Type B pancreatic cell (in vitro differentiated cells): ENCODE measurements at places on chromosomes 3 and 15.

- no peak for DNase-seq
Observed at GRCh38 chr15:88181613-88182012, 74.9 kb downstream of the NTRK3 start.

DNA sequence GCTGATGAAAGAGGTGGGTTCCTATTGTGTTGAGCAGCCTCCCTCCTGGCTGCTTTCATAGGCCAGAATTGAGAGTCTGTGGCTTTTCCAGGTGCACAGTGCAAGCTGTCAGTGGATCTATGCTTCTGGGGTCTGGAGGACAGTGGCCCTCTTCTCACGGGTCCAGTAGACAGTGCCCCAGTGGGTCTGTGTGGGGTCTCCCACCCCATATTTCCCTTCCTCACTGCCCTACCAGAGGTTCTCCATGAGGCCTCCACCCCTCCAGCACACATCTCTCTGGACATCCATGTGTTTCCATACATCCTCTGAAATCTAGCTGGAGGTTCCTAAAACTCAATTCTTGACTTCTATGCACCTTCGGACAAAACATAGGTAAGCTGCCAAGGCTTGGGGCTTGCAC lies 201.2 kb downstream of the FAM43A start:
- DNase-seq: peak; percentile 18

DNA sequence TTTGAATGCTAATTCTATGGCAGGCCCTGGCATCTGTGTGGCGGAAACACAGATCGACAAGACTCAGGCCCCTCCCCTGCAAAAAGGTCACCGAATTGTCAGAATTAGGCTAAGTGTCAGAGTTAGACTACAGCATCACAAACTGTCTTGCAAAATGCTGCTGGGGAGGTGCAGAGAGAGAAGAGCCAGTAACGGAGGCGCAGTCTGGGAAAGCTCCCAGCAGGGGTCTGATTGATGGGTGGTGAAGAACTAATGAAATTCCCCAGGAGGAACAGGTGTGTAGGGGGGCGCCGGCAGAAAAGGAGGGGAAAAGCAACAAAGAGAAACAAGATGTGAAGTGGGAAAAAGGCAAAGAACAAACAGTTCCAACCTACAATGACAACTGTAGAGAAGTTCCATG lies 72.7 kb upstream of the TAMM41 start:
- DNase-seq: peak; percentile 11

GRCh38 chr15:39140060-39140604 lies 440.7 kb upstream of the THBS1 start:
- DNase-seq: no peak

DNA sequence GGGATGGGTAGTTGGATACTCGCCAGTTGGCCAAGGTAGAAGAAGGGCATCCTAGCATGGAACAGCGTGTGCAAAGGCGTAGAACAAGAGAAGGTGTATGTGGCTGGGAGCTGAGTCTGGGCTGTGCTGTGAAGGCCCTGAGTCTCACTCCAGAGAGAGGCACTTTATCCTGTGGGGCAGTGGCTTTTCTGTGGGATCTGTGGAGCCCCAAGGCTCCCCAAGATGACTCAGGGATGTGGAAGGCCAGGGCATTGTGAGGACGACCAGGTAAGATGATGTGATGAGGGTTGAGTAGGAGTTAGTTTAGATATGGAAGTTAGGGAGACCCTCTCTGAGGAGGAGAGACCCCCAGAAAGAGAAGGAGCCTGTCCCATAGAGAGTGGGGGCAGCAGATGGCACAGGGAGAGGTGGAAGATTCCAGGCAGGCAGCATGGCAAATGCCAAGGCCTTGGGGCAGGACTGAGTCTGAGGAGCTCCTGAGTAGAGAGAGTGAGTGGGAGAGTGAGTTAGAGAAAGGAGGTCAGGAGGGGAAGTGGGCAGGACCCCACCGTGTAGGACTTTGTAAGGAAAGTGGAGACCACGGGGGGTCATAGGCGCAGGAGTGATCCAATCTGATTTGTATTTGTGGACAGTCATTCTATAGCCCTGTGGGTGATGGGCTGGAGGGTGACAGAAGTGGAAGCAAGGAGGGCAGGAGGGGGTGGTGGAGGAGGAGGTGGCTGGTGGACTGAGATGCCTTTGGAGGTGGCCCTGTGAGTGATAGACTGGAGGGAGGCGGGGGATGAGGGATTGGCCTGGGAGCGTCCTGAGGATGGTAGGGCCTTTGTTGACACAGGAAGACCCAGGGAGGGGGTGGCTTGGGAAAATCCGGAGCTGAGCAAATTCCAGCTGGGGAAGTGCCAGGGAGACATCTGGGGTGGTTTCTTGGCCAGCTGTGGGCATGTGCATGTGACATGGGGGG lies 50.3 kb downstream of the FBLN2 start:
- no peak for DNase-seq

- no peak for DNase-seq
Observed at GRCh38 chr3:48429960-48430707, at the start of gene PLXNB1. Gene PLXNB1, minus strand, starts transcription at chr3:48430086. Its CDS starts 5,475 bp downstream, at chr3:48424611.

DNA sequence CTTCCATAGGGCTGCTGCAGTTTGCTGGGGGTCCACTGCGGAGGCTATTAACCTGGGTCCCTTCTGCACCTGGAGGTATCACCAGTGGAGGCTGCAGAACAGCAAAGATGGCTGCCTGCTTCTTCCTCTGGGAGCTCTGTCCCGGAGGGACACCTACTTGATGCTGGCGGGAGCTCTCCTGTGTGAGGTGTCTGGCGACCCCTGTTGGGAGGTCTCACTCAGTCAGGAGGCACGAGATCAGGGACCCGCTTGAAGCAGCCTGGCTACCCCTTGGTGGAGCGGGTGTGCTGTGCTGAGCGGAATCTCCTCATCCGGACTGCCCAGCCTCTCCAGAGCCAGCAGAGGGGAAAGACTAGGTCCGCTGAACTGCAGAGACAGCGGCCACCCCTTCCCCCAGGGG lies 56.0 kb upstream of the CTXND1 start:
- no peak for DNase-seq

GRCh38 chr3:42161050-42161935 lies 70.1 kb downstream of the TRAK1 start:
- no peak for DNase-seq

GRCh38 chr15:81160312-81161159 lies 26.5 kb downstream of the CFAP161 start:
- DNase-seq: no peak

- no peak for DNase-seq
Observed at GRCh38 chr15:75841626-75842025, 1.6 kb upstream of the UBE2Q2 start.

DNA sequence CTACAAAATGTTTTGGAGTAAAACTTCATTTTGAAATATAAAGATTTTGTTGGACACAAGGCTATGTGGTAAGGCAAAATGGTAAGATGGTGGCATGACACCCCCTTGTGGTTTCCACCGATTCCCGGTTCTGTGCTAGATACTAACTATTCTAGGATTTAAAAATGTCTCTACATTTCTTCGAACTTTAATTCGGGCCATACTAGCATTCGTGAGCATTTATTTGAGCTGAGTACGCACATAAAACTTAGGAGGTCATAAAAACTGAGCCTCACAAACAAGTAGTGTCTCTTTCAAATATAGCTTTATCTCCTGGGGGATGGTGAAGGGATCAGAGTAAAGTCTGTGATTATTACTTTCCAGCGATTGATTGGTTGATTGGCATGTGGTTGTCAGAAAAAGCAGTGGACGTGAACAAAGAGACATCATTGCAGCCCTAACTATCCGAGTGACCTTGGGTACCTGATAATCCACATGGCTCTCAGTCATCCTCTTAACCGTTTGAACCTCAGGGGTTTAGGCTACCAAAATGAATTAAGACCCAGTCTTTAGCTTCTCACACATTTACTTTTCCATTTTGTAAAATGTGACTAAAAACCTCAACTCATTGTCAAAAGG lies 1.1 kb upstream of the ZNF639 start:
- DNase-seq: no peak

GRCh38 chr15:40769274-40770146 lies at the start of gene C15orf62:
Gene C15orf62, plus strand, starts transcription at chr15:40769980. Its CDS starts 516 bp downstream, at chr15:40770496.
- no peak for DNase-seq

DNA sequence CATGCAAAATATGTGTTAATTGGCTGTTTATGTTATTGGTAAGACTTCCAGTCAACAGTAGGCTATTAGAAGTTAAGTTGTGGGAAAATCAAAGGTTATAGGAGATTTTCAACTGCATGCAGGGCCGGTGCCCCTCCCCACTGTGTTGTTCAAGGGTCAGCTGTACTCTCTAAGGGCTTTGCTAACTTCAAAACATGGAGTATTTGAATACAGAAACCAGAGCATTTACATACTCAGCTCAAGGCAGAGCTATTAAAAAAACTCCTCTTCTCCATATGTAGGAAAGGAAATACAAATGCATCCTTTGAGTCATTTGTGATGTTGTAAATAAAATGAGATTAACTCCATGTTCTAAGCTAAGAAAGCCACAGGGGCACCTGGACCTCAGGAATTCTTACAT lies 16.8 kb downstream of the IL17RB start:
- DNase-seq: no peak

GRCh38 chr3:35727179-35727578 lies 87.9 kb downstream of the ARPP21 start:
- no peak for DNase-seq

- no peak for DNase-seq
Observed at GRCh38 chr3:27559835-27560234, 75.7 kb upstream of the SLC4A7 start.

DNA sequence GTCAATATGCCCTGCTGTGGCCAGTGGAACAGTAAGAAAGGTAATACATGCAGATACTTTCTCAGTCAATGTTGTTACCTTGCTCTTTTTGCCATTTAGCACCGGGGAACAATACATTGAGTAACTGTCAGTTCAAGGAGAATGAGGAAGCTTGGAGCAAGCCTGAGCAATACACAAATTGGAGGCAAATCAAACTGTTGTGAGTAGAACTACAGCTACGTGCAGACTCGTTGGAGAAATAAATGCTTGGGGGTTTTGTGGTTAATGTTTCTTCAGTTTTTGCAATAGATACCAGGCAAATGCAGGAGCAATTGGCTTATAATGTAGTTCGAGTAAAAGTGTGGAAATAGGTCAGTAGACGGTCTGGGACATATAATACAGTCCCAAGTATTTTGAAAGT lies 587.3 kb upstream of the ROBO1 start:
- no peak for DNase-seq

- DNase-seq: no peak
Observed at GRCh38 chr15:58842713-58843396, 71.8 kb downstream of the MINDY2 start.

DNA sequence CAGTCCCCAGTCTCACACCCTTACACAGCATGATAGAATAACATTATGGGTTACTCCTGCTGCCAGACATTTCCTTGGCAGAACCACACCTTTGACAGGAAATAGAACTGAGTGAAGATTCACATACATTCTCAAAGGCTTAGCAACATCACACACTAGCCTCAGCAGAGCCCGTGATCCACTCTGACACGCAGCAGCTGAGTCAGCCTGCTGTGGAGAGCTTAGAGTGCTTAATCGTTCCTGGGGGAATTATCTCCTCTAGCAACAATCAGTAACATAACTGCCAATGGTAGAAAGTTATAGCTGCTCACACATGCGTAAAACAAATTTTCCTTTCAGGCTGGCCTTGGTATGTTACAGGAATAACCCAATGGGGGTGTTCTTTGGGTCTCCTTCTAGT lies 382.1 kb downstream of the GAP43 start:
- DNase-seq: no peak

DNA sequence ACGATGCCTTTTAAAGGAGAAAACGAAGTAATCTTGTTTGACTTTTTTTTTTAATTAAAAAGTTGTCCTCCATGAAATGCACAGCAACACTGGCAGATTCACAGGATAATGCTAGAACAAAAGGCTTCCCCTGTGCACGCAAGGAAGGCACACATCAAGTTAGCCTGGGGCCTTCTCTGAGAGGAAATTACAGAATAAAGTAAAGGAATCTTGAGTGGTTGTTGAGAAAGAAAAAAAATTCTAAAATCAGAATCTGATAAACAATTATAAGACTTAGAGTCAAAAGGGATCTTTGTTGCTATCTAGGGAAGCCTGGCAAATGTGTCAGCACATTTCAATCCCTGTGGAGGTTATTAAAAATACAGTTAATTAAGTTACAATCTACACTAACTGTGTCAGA lies 946.0 kb downstream of the IGSF11 start:
- no peak for DNase-seq

DNA sequence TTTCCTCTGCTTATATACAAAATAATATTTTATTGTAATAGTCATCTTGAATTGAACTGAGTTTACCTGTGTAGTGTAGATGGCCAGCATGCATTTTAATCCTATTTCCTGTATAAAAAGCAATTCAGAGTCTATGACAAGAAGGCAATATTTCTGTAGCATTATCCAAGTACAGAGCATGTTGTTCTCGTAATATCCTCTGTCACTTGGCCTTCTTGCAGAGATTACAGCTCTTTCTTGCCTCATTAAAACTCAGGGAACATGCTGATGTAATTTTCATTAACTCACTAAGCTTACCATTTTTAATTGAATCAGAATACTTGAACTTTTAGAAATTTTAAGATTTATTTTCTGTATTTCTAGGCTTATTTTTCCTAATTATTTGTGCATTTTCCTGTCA lies 203.3 kb upstream of the AGTR1 start:
- DNase-seq: no peak

DNA sequence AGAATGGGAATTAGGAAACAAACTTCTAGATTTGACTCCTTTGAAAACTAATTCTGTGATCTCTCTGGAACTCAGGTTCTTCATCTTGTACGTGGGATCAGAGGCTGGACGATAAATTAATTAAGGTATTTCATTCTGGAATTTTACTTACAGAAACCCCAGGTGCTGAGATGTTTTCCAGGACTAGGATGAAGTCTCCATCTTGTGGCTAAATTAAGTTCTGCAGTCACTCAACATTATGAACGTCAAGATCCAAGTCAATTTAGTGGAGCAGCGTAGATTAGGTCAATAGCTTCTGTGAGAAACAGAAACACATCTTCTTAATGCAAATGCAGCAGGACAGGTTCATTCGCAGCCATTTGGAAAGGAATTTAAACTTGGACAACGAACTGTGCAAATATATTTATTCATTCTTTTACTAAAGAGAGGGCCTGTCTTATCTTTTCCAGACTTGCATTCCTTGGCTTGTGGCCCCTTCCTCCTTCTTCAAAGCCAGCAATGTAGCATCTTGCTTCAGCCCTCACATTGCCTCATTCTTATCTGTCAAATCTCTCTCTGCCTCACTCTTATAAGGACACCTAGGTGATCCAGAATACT lies 26.7 kb upstream of the TMC3 start:
- no peak for DNase-seq

DNA sequence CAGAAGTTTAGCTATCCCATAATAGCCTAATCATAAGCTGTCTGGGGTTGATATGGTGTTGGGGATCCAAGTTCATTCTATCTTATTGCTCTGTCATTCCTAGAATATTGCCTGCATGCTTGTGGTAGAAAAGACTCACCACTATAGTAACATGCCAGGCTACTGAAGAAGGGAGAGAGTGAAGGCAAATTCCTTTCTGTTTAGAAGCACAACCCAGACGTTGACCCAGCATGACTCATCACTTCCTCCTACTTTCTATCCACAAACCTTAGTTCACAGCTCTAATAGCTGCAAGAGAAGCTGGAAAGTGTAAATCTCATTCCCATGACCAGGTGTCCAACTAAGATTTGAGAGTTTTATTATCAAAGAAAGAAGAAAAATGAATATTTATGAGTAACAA lies 57.8 kb upstream of the NMD3 start:
- DNase-seq: no peak
